ENCODE measurements at places on chromosomes 7 and 10. TPM values are rescaled to one million over a fixed set of nuclear protein-coding genes. Genes with fewer than 3 reads are reported as not detected.

- H3K27ac ChIP-seq: no peak overlapping the region
- no peaks in the 10 kb centered on the region for H3K36me3 ChIP-seq
- H3K4me1 ChIP-seq: no peaks in the 10 kb centered on the region
- no peak for DNase-seq
- no peak overlapping the region for H3K4me3 ChIP-seq
These were observed 23.1 kb upstream of the DIP2C start for GRCh38 chr10:712575-712974.

The NUTM2A gene
- total RNA-seq: 0.98 TPM

The ACTA2 gene
- 1,162 TPM for total RNA-seq

The COPG2 gene
- total RNA-seq: 15.7 TPM

DNA sequence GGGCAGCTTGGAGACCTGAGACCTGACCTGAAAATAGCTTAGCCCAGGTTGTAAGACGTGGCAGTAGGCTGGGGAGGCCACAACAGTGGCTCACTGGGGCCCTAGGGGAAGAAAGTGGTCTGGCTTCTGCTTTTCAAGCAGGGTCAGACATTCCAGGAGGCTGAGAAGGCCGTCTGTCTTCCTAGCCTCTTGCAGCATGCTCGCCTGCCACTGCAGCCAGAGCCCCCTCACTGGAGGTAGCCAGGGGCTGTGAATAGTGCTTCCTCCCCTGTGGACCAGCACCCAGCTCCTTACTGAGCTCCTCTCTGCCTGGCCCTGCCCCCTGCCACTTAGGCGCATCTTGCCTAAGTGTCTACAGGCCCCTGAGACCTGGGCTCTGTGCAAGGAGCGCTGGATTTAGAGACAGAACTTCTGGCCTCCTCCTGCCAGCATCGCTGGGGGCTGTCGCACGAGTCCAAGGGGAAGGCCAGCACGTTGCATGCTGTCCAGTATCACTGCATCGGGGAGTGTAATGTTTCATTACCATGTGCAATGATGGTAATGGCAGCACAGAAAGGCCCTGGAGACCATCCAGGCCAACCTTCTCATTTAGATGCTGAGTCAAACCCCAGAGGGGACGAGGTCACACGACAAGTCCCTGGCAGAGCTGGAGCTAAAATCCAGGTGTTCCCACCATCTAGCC lies 12.7 kb downstream of the ZMIZ1 start:
- H3K4me1 ChIP-seq: peaks cover 100% of the 10 kb centered on the region
- no peak for DNase-seq
- no peak overlapping the region for H3K4me3 ChIP-seq
- no peaks in the 10 kb centered on the region for H3K36me3 ChIP-seq
- peak overlapping the region; percentile 59 for H3K27ac ChIP-seq
- H3K27me3 ChIP-seq: no peaks in the 10 kb centered on the region

DNA sequence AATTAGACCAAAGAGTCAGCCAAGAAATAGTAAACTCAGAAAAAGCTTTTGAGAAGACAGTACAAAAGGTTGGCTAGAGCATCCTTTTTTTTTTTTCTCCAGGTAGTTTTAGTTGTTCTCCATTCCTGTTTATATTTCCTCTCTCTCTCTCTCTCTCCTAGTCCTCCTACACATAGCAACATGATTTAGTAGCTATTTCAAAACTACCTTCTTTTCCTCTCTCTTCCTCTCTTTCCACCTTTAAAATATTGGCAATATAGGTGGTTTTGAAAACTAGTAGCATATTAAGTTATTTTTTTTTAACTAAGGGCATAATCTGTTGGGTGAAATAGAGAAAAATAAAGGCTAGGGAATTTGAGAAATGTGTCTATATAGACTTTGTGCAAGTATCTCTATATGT lies 5.0 kb downstream of the SKIDA1 start:
- H3K4me1 ChIP-seq: peaks cover 65% of the 10 kb centered on the region
- peak overlapping the region; percentile 57 for H3K4me3 ChIP-seq
- H3K27me3 ChIP-seq: no peaks in the 10 kb centered on the region
- DNase-seq: no peak

DNA sequence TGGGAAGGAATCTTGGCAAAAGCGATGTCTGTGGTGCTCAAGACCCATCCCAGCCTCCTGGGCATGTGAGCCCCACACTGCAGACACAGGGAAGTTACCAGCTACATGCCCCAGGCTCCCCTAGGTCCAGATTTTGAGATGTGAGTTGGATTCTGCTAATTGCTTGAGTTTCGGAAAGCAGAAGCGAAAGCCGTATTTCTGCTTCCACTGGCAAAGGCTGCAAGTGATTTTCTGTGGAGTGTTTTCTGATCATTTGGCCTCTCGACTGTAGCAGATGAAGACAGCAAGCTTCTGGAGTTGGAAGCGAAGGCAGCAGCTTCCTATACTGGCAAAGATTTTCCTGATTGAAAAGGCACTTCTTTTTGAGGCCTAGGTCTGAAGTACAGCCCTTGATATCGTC lies 29.6 kb downstream of the ANKRD16 start:
- no peak for DNase-seq
- no peaks in the 10 kb centered on the region for H3K4me1 ChIP-seq
- H3K27me3 ChIP-seq: no peaks in the 10 kb centered on the region
- no peak overlapping the region for H3K4me3 ChIP-seq

DNA sequence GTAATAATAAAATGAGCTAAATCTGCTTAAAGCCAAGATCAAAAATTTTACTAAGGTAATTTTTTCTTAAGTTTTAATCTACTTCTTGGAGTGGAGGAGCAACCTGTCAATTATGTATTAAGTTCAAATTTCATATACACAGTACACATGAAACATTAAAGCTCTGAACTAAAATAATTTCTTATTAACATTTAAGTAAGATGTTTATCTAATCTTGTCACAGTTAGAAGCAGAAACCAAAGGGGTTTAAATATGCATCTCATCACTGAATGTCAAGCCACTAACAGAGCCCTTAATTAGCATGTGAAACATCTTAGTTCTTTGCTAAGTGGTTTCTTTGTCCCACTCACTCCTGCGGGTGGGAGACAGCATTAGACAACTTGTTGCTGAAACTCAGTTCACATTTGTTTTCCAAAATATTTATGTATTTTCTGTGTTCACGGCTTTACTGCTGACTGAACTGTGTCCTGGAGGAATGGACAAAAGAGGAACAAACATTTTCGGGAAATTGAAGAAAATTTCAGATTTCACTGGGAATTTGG lies 130.9 kb upstream of the MBL2 start:
- H3K36me3 ChIP-seq: no peaks in the 10 kb centered on the region
- H3K27ac ChIP-seq: no peak overlapping the region
- H3K27me3 ChIP-seq: no peaks in the 10 kb centered on the region
- no peak for DNase-seq
- H3K4me1 ChIP-seq: no peaks in the 10 kb centered on the region

The ELN gene
- 38.3 TPM for total RNA-seq

DNA sequence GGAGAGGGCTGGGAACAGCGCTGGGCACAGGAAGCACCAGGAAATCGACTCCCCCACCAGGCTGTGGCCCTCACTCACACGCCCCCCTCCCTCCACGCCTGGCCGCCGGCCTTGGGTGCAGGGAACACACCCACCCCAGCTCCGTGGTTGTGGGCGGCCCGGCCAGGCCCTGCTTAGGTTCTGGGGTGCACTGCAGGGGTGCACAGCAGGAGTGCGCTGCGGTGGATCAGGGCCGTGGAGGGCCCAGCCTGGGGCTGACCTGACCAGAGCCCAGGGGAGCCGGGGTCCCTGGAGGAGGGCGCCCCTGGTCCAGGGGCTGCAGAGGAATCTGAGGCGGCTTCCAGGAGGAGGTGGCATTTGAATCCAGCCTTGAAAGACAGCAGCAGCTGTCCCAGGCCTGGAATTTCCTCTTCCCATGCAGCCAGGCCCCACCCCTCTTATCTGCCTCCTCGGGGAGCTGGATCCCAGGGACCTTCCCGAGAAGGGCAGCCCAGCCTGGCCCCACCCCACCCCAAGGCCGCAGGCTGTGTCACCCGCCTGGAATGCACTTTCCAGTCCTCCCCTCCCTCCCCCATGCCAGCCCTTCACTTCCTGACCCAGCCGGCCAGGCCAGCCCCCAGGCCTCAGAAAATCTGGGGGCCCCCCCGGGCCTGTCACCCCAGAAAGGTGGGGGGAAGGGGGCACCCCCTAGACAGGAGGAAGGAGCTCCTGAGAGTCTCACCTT lies 18.4 kb upstream of the PDGFA start:
- DNase-seq: no peak
- peaks cover 31% of the 10 kb centered on the region for H3K4me1 ChIP-seq
- H3K27ac ChIP-seq: peak overlapping the region; percentile 26
- no peaks in the 10 kb centered on the region for H3K36me3 ChIP-seq

DNA sequence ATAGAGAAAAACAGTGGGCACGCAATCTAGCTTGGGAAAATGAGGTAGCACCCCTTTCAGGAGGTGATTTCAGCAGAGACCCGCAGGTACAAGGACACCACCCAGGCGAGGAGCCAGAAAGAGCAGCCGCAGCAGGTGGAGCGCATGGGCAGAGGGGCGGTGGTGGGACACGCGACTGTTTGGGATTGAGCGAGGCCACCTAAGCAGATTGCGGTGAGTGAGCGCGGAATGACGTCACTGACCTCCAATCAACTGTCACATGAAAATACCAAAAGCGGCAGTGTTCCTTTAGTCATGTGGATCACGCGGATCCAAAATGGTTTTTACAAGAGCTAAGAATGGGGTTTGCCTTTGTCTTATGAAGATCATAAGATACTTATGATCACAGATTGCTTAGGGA lies 40.2 kb upstream of the SLC26A3 start:
- no peak for DNase-seq
- no peak overlapping the region for H3K4me3 ChIP-seq
- H3K36me3 ChIP-seq: no peaks in the 10 kb centered on the region
- no peaks in the 10 kb centered on the region for H3K27me3 ChIP-seq

DNA sequence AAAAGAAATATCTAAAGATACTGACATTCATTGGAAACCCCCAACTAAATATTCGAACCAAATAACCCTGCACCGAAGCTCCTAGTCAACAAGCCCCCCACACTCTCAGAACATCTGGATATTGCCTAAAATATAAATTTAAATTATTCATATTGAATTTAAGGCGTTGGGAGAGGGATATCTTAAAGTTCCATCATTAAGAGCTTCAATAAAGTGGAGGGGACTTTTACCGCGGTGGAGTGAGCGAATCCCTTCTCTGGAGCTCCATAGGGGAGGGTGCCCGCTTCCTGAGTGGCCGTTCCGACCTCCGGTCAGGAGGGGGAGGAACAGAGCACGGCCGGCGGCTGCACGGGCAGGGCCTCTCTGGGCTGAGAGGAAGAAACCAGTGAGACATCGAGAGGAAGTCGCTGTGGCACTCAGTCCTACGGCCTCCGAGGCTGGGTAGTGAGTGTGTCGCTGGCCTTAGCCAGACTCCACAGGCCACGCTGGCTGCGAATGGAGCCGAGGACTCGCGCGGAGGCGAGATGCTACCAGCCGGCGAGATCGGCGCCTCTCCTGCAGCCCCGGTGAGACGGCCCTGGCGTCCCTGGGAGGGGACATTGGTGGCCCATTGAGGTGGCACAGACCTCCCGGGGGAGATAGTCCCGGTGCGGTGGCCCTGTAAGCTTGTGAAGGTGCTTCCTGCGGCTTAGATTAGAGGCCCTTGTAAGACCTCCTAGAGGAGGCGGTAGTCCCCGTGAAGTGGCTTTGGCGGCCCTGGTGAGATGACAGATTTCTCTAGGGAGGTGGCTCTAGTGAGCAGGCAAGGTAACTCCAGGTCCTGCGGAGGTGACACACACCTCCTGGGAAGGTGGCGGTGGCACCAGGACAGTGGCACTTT lies at the start of gene RINT1:
RINT1 (plus strand) TSS at position 410 of the 880 bp plus-strand sequence; CDS start at position 525, 115 bp downstream.
- H3K4me3 ChIP-seq: peak within 1 kb of the TSS; percentile 99
- no peak for DNase-seq
